ENCODE measurements at places on chromosomes 5 and 9.

DNA sequence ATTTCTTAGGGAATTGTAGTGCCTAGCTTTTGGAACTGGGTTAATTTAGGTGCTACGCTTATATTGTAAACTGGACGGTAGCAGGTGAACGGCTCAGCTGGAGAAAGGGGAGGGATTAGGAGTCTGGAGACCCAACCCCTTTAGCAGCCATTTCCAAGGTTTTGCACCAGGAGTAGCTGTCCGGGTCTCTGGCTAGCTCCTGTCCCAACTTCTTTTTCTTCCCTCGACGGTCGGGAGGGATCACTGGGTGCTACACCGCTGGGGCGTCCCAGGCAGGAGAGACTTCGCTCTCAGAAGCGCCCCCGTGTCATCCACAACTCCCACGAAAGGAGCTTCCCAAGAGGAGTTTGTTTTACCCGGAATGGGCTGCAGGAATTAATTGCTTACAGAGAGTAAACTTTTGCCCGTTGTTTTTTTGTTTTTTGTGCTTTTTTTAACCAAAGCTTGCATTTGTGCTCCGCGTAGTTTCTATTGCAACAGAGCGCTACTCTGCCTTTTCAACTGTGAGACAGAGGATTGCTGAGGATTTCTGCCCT is 1640.9 kb upstream of the C9orf72 start:
- no peak for DNase-seq

DNA sequence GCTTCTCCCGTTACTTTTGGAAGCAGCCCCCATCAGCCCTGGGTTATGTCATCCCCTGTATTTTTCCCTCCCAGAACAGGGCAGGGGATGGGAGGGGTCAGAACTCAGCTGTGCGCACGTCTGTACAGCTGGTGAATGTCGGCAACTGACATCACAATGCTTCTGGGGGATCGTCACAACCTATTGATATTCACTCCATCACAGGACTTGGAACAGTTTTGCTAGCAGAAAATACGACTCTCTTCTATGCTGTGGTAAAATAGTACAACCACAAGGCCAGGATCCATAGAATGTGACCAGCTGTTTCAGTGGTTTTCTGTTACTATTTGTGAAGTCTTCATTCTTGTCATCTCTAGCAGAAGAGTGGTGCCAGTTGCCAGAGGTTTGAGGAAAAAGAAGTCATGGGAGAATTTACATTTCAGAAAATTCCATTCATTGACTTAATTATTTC is 77.1 kb upstream of the KLF4 start:
- peak; percentile 26 for DNase-seq

- no peak for DNase-seq
Observed at GRCh38 chr5:177604116-177604521, 4.2 kb downstream of the B4GALT7 start.

DNA sequence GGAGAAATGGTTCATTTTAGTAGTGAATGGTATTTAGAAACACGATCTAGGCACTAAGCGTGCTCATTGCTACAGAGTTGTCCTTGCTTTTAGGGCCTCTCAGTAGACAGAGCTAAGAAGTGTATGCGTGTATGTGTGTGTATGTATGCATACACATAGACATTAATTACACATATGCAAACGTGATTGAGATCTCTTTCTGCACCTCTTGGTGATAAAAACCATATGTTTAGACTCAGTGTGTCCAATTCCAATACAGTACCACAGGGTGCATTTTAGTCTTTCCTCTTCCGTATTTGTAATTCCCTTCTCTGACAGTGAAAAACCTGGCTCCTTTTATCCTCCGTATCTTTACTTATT is 13.1 kb downstream of the TRIO start:
- no peak for DNase-seq

DNA sequence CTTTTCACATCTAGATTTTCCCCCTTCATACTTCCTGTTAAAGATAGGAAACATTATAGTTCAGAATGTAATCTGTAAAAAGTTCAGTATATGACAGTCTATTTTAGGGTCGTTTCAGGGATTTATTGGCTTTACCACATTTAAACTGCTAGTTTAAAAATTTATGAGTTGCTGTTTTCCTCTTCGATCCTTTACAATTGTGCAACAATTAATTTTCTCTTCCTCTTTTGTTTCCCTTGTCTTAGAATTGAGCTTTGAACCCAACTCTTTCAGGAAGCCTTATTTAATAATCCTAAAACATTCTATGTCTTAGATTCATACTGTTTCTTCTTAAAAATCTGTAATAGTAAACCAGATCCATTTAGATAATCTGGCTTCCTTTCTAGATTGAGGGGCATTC is 16.4 kb downstream of the ZSWIM6 start:
- no peak for DNase-seq

- DNase-seq: no peak
Observed at GRCh38 chr5:87242242-87242641, 25.4 kb upstream of the RASA1 start.

DNA sequence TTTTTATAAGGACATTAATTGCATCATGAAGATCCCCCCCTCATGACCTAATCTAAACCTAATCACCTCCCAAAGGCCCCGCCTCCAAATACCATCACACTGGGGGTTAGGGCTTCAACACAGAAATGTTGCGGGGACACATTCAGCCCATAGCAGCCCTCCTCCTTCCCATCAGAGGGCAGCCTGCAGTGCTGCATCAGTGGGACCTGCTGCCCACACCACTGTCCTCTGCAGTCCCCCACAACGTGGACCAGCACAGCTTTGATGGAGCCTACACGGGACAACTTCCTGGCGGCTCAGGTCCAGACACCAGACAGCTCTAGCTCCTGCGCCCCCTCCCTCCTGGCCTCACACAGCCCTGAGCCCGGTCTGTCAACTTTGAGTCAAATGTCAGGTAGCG is 70.3 kb downstream of the APTX start:
- DNase-seq: no peak
